Stimulated activated CD4-positive, alpha-beta T cell treated with anti-CD3 and anti-CD28 coated beads, Interleukin-1b, Interleukin-23, amount 100 ng/mL, for 4 hours (primary cell): ENCODE measurements at places on chromosomes 13 and 19.
A peak's percentile ranks its signal among the peaks of the same experiment; 100 is the strongest.

DNA sequence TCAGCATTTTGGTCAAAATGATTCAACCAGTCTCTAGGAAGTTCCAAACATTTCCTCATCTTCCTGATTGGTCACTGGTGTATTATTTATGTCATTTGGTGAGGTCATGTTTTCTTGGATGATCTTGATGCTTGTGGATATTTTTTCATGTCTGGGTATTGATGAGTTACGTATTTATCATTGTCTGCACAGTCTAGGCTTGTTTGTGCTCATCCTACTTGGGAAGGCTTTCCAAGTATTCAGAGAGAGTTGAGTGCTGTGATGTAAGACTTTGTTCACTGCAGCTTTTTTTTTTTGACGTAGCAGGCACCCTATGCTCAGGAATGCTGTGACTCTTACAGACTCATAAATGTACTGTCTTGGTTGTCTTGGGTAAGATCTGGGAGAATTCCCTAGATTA lies 509.5 kb downstream of the SLITRK1 start:
- no peak for DNase-seq

DNA sequence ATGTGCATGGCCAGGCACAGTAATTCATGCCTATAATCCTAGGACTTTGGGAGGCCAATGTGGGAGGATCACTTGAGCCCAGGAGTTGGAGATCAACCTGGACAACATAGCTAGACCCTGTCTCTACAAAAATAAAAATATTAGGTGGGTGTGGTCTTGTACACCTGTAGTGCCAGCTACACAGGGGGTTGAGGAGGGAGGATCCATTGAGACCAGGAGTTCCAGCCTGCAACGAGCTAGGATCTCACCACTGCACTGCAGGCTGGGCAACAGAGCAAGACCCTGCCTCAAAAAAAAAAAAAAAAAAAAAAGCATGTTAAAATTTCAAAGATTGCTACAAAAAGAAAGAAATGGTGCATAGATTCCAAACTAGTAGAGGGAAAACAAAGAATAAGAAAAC lies 37.2 kb downstream of the LTBP4 start:
- no peak for DNase-seq

- DNase-seq: peak; percentile 26
These were observed 7.3 kb downstream of the PIAS4 start for GRCh38 chr19:4014541-4015491.

GRCh38 chr19:33804021-33804799 lies 7.5 kb downstream of the KCTD15 start:
- DNase-seq: no peak

- no peak for DNase-seq
These were observed 659 bp upstream of the PAFAH1B3 start for GRCh38 chr19:42303101-42303464.

GRCh38 chr19:51108805-51109146 lies 567 bp upstream of the CTU1 start:
- no peak for DNase-seq

GRCh38 chr13:92984151-92984550 lies 242.5 kb upstream of the GPC6 start:
- DNase-seq: no peak

GRCh38 chr13:36788276-36788675 lies 30.7 kb upstream of the RFXAP start:
- DNase-seq: no peak

DNA sequence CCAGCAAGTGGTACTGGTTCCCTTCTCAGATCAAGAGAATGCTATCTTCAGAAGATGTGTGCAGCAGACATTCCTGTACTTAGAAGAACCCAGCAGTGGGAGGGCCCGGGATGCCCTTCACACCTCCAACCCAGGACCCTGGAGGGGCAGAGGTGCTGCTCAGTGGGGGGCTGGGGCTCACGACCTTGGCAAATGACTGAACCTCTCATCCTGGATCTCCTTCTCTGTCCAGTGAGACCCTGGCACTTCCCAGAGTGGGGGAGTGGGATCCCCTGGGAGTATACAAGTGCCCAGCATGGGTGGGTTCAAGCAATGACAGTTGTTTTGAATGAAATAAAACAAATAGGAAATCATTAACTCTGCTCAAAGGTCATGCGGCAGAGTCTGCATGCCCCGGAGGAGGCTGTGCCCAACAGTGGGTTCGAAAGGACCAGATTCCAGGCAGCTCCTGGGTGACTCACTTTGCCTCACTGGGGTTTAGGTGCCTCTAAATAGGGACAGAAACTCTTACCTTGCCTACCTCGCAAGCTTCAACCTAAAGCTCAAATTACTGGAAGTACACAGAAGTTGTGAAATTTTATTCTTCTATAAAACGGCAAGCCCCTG lies 26.9 kb downstream of the GGACT start:
- no peak for DNase-seq

GRCh38 chr19:18588611-18589379 lies at the start of gene REX1BD:
Gene REX1BD, plus strand, starts transcription at chr19:18588798. Its CDS starts 4 bp downstream, at chr19:18588802.
- DNase-seq: peak; percentile 88

DNA sequence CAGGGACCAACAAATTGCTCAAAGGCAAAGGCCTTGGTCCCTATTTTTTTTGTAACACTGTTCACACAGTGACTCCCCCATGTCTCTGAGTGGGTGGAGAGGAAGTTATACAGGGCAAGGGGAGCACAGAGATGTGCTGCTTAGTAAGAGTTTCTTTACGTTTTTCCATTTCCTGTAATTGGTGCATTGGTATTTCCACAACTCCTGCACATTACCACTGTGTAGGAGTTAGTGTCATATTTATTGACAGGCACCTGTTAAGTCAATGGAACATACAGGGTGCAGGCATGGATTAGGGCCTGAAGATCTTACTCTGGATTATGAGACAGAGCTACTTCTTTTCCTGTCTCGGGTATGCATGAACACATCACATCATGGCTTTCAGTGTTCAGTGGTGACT lies 45.2 kb downstream of the SOX21 start:
- DNase-seq: no peak

DNA sequence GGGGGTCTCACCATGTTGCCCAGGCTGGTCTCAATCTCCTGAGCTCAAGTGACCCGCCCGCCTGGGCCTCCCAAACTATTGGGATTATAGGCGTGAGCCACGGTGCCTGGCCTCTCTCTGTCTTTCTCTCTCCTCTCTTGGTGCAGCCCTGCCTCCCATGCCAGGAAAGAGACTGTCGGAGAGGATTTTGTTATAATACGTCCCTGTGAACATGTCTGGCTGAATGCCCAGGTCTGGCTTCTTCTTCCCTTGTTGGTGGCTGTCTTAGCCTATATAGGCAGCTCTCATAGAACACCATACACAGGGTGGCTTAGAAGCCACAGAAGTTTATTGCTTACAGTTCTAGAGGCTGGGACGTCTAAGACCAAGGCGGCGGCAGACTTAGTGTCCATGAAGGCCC lies 46.4 kb downstream of the PEX11G start:
- no peak for DNase-seq

DNA sequence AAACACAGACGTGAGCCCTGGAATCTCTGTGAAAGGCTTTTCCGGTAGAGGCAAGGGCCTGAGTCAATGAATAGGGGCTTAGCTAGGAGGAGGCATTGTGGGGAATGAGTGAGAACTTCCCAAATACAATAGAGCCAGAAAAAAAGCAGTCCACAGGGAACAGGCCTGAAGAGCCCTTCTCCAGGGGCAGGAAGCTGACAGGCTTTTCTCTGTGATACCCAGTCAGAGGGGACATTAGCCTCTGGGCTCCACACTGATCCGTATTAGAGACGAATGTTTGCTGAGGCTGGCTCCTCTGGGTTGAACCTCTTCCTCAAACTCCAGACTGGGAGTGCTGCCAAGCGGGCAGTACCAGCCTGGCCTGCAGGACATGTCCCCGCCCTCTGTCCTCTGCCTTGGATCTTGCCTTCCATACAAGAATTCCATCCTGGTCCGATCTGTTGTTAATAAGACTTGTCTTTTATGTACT lies 2.3 kb downstream of the DHRS12 start:
- no peak for DNase-seq
